BJ (cell line): ENCODE measurements at places on chromosomes 3 and 15. TPM values are rescaled to one million over a fixed set of nuclear protein-coding genes. Genes with fewer than 3 reads are reported as not detected.

The SAMD7 gene
- polyA plus RNA-seq = not detected in 2 replicates

The CPEB1 gene
- polyA plus RNA-seq = 2.4 and 4.1 TPM in 2 replicates

The SLC7A14 gene
- polyA plus RNA-seq = 0.60 and 0.63 TPM in 2 replicates

The ALS2CL gene
- 3.2 and 7.2 TPM in 2 replicates for polyA plus RNA-seq

The TICRR gene
- polyA plus RNA-seq = 1.5 and 2.4 TPM in 2 replicates

The GASK1A gene
- 0.38 and 0.78 TPM in 2 replicates for polyA plus RNA-seq

The LRTM1 gene
- polyA plus RNA-seq = not detected in 2 replicates

The KBTBD8 gene
- 0.31 and 0.49 TPM in 2 replicates for polyA plus RNA-seq

The FGF12 gene
- 0.11 TPM in 1 of 2 replicates, not detected in the other for polyA plus RNA-seq
